ENCODE measurements at places on chromosomes 3 and 15.

DNA sequence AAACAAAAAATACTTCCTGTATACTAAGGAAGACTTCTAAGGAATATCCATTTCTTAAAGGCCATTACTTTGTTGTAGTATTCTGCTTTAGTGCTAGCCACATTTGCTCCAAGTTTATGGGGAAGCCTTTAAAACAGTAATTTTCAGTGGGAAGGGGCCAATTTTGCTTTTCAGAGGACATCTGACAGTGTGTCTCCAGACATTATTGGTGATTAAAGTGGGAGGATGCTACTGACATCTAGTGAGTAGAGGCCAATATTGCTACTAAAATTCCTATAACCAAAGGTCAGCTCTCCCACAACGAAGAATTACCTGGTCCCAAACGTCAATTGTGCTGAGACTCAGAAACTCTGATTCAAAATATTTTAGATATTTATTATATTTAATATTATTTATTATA is 24.8 kb downstream of the SLC28A2 start:
- ATAC-seq: no peak

DNA sequence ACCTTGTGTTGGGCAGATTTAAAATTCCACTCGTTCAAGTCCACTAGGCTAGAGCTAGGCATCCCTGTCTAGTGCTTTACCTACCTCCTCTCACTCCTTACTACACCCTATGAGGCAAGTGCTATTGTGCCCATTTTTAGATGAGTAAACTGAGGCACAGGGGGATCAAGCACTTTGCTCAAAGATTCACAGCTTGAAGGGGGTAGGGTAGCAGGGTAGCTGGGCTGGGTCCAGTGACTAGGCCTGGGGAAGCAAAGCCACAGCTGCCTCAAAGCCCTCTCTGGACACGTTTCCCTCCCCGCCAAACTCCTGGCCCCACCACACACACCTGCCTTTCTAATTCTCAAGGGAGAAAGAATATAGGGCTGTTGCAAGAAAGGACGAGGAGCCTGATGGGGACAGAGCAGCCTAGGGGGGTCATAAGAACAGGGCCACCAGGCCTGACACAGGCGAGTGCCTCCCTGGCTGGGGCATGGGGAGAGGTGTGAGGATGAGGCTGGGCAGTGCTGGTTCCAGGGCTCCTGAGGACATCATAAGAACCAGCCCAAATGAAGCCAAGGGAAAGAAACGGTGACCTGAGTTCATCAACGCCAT is 34.8 kb upstream of the SFMBT1 start:
- no peak for ATAC-seq

GRCh38 chr3:141905129-141905528 is 28.7 kb downstream of the ATP1B3 start:
- ATAC-seq: no peak

DNA sequence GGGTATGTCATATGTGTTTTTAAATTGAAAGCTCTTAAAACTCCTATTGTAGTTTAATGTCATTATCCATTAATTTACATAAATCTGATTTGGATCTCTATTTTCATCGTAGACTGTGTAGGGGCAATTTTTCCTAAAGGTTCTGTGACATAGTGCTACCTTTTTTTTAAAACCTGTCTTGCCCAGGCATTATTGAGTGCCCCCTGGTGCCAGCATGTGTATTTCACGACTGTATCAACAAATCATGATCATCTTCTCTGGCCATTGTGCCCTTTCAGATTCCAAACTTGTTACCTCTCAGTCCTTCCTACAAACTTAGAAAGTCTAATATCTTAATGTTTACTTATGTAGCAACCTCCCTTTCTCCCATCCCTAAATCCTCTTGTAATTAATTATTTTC is 97.2 kb upstream of the FLNB start:
- ATAC-seq: no peak
